Skeletal muscle tissue (tissue), 5 donors: ENCODE measurements at places on chromosomes 5 and 9. TPM values are rescaled to one million over a fixed set of nuclear protein-coding genes. Genes with fewer than 3 reads are reported as not detected.

VLDLR gene
- total RNA-seq = 18.3 TPM

PRSS3 gene
- 0.52 TPM for total RNA-seq

GKAP1 gene
- 8.4 TPM for total RNA-seq

C6 gene
- total RNA-seq = not detected

RGS14 gene
- 12.5 TPM for total RNA-seq

SPAAR gene
- total RNA-seq = 1.0 TPM

FBP1 gene
- not detected for total RNA-seq

ABLIM3 gene
- 15.1 TPM for total RNA-seq

CCL19 gene
- total RNA-seq = not detected

WDR38 gene
- not detected for total RNA-seq

DND1 gene
- total RNA-seq = not detected

STKLD1 gene
- total RNA-seq = 1.0 TPM

FAM78A gene
- 14.6 TPM for total RNA-seq

IGFBPL1 gene
- 1.0 TPM for total RNA-seq

HMGCS1 gene
- total RNA-seq = 50.6 TPM

CNTNAP3 gene
- total RNA-seq = 4.2 TPM

NNT gene
- 116 TPM for total RNA-seq
